ENCODE measurements at places on chromosomes 2 and 18.

- no peak for DNase-seq
Measured at GRCh38 chr18:65091744-65092329, 659.0 kb upstream of the CDH7 start.

DNA sequence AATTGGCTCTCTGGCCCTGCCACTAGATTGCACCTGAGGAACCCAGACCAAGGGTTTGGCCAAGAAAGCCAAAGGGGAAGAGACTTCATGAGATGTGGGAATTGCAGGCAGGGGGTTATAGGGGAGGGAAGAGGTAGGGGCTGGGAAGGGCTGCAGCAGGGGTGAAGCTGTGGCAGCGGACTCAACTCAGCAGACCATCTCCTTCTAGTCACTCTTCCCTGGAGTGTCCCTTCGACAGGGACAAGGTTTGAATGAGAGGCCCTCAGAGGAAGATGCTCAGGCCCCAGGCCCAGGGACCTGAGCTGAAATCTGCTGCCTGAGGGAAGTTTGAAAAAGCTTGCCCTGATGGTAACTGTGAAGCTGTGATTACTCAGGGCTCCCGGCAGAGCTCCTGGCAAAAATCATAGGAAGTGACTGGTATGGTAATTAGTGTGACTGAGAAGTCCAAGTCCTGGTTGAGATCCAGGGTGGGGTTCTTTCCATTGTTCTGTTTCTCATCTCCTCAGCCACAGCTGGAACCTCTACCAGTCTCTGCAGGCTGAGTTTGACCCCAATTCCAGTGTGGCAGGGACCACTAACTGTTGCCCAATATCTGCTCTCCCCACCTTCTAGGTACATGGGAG is 300.9 kb downstream of the CYP26B1 start:
- no peak for DNase-seq

GRCh38 chr2:231533086-231533776 is 3.0 kb upstream of the NMUR1 start:
- DNase-seq, result no peak

- DNase-seq, result no peak
Measured at GRCh38 chr2:96203130-96204028, 5.2 kb downstream of the STARD7 start.

DNA sequence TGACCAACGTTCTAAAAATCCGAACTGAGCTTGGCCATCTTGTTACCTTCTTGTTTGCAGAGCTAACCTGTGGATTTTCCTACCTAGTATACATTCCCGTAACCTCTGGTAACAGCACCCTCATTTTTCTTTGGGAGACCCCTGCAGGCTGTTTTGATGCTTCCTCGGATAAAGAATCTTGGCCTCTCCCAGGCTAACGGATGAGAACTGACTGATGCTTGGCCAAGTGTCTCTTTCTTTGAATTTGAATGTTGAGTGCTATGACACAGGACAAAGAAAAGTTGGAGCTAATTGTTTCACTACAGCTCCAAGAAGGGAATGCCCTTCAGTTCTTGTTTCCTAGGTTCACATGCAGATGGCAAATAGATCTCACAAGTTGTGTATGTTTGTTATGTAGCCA is 19.3 kb upstream of the CAVIN2 start:
- DNase-seq, result no peak

DNA sequence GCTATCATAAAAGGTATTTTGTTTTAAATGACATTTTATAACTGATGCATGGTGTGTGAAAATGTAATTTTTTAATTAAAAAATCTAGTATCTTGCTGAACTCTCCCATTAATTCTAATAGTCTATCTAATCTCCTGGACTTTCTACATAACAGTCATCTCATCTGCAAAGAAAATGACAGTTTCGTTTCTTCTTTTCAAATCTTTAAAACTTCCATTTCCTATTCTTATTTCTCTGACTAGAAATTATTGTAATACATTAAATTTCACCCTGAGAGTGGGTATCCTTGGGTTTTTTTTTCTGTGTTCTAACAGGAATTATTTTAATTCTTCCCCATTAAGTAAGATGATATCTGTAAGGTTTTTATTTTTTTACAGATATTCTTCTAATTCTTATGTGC is 120.1 kb downstream of the KCNF1 start:
- no peak for DNase-seq

DNA sequence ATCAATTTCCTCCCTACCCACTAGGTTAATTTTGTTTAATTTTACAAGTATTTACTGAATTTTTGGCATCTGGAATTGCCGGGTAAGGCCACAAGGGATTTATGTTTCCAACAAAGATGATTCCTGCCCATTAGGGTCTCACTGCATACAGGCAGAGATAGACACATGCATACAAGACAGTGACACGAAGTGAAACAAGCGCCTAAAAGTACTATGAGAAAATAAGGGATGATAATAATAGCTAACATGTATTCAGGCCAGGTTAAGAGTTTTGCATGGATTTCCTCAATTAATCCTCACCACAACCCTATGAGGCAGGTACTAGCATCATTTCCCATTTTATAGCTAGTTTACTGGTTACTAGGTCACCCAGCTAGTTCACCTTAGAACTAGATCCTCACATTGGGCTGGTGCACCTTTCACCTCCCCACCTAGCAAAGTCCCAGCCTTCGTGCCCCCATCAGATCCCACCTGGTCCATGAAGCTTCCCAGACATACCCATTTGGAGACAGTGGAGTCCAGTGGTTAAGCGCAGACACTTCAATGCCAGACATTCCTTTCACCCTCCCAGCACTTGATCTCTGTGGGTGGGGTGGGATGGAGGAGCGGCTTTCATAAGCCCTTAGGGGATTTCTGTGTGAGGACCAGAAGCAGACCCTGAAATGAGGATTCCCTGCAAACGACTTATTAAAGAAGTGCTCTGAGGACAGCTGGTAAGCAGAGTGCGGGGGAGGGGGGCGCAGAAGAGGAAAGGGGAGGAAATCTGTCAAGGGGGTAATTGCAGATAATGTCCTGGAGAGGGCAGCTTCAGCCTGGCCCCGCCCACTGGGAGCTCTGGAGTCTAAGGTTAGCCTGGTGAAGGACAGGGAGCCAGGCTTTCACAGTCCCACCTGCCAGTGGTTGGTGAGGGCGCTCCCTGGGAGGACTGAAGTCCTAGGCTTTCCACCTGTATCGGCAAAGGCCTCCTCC is 5.8 kb upstream of the DGUOK start:
- no peak for DNase-seq

DNA sequence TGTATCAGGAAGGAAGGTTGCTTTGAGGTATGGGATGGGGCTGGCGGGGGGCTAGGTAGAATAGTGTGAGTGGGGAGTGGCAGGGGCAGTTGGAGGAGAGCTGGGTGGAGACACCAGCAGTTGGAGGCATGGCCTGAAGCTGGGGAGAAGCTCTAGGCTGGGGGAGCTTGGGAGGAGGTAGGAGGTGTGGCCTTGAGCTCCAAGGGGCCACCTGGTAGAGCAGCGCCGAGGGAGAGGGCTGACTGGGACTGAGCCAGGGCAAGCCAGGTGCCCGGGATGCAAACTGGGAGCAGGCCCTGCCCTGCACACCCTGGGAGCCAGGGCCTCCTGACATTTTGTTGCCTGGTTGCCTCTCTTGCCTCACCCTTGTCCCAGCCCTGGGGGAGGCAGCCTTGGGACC is 33.1 kb upstream of the PDIA6 start:
- DNase-seq, result no peak

GRCh38 chr2:65574993-65575392 is 142.6 kb upstream of the SPRED2 start:
- no peak for DNase-seq

DNA sequence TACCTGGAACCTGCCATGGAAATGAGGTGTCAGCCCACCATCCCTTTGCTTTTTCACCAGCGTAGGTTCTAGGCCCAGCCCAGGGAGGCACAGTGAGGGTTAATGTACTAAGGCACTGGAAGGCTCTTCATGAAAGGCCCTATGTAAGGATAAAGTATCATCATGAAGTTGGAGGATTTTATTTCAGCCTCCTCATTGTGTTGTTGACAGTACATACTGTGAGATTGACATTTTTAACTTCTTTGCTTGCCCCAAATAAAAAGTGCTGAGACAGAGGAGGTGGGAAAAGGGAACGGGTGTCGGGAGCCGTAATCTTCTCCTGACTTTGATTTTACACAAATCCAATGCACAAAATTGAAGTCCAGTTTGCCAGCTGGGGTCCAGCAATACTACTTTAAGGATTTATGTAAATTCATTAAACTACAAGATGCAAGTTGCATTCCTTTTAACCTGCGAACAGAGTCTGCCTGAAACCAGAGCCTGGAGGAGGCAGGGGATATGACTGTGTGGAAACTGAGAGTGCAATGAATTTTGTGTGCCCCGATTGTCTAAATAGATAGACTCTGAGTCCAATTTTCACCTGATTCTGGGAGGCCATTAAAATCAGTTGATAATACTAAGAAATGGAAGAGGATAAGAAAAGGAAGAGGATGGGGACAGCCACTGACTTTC is 5.4 kb upstream of the NCKAP5 start:
- no peak for DNase-seq

- no peak for DNase-seq
Measured at GRCh38 chr2:115285416-115285815, 843.0 kb downstream of the DPP10 start.

GRCh38 chr2:225612636-225613035 is 213.1 kb downstream of the NYAP2 start:
- no peak for DNase-seq

DNA sequence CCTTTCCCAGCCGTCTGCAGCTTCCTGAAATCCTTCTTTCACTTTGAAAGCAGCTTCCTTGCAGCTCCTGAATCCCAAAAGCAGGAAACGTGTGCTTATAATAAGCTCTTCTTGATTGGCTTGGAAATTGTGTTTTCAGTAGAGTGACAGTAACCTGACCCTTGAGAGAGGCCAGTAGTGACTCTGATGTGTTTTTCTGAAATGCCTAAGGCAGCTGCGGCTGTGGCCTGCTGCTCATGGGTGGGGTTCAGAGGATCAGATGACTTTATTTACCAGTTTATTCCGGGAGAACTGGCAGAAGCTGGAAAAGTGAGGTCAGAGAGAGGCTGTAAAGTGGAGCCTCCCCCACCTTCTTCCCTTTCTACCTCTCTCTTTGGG is 31.9 kb upstream of the RPIA start:
- no peak for DNase-seq

DNA sequence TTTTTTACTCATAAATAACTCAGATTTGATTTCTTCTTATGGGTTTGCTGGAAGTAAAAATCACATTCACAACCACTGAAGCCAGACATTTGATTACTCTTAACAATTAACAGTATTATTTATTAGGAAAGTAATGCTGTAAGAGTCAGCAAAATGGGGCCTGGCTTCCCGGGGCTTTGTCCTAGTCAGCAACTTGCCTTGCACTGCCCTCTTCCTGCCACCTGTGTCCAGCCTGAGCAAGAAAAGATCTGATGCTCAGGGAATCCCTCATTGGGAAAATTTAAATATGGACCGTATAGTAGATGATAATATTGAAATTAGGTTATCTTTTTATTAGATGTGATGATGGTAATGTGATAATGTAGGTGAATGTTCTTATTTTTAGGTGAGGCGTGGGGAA is 30.8 kb upstream of the ACYP2 start:
- DNase-seq, result no peak

DNA sequence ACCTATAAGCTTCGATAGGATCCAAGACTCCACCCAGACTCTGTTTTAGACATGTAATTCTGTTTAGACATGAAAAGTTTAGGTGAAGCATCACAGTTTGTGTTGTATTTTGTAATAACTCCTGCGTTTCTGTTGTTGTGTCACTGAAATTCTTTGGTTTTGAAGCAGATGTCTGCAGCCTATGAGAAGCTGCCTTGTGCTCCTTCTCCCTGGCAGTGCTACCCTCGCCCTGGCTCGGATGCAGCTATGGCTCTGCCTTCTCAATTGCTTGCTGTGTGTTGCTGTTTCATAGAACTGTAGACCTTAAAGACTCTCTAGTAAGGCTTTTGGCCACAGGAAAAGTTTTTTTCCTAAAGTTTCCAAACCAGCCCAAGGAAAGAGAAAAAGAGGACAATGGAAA is 40.2 kb upstream of the ZNF638 start:
- no peak for DNase-seq

DNA sequence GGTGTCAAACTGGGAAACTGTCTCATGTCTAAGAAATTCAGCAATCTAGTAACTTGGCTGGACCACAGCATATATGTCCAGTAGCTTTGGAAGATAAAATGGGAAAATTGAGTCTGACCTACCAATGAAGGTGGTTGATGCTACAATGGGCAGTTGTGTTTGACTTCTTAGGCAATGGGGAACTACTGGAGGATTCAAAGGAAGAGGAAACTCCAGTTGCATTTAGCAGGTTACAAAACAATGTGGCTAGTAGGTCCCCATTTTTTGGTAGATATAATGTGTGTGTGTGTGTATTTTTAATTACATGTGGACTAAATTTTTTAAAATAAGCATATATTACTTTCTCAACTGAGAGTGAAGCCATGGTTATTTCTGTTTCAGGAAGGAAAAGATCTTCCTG is 427.7 kb downstream of the NBAS start:
- DNase-seq, result no peak

GRCh38 chr2:40168546-40168945 is 283.3 kb downstream of the SLC8A1 start:
- no peak for DNase-seq

GRCh38 chr2:239831001-239831731 is 194.0 kb downstream of the NDUFA10 start:
- no peak for DNase-seq
